CD4-positive, alpha-beta T cell treated with Interleukin-6 at 100 ng/mL for 8 hours (primary cell): ENCODE measurements at places on chromosomes 2 and 18.

DNA sequence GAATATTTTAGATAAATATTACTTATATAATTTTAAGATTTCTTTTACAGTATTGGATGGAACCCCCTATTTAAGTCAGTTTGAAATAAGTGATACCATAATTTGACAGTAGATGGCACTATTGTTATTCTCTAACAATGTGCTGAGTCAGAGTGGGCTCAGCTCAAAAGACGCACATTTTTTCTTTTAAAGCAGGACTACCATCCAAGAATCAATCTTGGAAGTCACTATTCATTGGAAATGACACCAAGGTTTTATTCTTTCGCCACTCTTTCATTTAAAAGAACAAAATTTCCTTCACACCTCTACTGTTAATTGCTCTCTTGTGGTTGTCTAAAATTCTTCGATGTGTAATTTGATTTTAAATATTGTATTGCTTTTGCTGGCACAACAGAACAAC is 32.6 kb upstream of the SPAG16 start:
- DNase-seq: peak; percentile 20

GRCh38 chr2:96685577-96686459 is 43.3 kb downstream of the FER1L5 start:
- DNase-seq: no peak

GRCh38 chr2:97911922-97912575 is 83.7 kb downstream of the TMEM131 start:
- DNase-seq: no peak

GRCh38 chr18:12021596-12021995 is 40.3 kb downstream of the IMPA2 start:
- DNase-seq: no peak

DNA sequence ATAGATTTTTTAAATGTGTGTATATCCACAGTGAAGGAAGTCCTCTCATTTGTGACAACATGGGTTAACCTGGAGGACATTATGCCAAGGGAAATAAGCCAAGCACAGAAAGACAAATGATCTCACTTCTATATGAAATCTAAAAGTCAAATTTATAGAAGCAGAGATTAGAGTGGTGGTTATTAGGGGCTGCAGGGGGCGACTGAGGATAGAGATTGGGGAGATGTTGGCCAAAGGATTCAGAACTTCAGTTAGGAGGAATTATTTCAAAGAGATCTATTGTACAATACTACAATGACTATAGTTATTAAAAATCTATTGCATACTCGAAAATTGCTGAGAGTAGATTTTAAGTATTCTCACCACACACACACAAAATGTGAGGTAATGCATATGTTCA is 252.4 kb upstream of the SLC39A10 start:
- no peak for DNase-seq

DNA sequence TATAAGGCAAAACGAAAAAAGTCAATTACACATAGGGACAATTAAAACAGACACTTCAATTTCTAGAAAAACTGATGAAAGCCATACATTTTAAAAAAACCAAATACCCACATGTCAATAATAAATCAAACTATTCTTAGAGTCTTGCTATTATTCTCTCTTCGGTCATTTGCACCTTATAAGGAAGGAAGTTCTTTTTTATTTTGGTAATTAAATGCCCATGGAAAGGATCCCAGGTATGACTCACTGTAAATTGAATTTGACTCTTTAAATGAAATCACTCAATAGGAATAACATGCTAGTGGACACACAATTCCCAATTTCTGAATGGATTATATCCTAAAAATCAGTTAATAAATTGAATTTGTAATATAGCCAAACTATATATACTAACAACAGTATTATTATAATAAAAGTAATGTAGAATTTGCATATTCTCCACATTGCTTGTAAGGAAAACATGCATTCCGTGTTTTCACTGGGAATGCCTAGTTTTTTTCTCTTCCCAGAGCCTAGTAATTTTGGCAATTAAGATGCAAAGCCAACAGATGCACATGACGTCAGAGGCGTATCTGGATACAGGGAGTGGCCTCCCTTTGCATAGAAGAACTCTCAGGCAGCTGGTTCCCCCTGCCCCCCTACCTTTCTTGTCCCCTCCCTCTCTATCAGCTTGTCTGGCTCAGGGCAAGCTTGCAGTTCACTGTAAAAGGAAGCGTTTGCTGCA is 153.5 kb upstream of the PGAP1 start:
- no peak for DNase-seq

- no peak for DNase-seq
These were observed 905.3 kb upstream of the VRK2 start for GRCh38 chr2:57141269-57141668.

DNA sequence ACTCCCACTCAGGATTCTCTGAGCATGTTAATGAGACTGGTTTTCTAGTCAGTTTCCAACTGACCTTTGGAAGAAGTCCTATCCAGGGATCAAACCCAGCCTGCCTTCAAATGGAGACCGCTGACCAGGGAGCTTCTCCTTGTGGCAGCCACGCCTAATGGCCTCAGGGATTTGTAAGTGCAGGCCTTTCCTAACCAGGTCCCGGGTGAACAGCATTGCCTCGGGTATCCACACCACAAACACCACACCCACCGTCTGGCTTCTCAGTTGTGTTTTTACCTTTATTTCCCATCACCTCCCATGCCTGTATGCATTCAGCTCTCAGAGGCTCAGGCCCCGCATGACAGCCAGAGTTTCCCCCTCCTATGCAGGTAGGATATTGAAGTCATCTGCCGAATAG is 406.3 kb upstream of the HS6ST1 start:
- DNase-seq: no peak
